RCC 7860 (cell line): ENCODE measurements at places on chromosomes 6 and 20.

DNA sequence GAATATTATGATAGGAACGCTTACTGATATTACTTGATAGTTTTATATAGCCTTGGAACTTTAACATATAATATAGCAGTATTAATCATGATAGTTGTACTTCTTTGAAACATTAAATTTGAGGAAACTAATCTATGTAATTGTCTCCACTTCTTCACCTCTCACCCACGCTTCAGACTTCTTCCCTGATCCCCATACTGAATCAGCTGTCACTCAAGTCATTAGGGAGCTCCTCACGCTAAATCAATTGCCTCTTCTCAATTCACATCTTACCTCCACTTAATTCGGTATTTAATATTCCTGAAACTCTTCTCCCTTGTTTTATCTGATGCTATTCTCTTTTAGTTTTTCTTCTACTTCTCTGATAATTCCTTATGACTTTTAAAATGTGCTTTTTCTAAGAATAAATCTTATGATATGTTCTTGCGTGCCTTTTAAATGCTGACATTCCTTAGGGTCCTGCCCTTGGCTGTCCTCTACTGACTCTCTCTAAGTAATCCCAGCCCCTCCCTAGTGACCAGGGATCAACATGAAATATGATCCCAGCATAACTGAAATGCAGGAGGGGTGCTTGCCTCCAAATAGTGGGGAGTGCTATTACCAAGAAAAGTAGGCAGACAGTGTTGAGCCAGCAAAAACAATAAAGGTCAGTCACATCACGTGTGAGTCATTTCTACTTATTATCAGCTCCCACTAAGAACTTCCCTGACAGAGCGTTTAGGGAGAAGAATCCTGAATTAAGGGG is 9.9 kb downstream of the ANKRD66 start:
- DNase-seq: no peak

GRCh38 chr20:20894280-20894679 is 181.8 kb upstream of the RALGAPA2 start:
- peak; percentile 19 for DNase-seq

- DNase-seq: no peak
These were observed 31.7 kb upstream of the SPAG4 start for GRCh38 chr20:35583636-35584560.

GRCh38 chr20:48187851-48188250 is 402.6 kb upstream of the SULF2 start:
- DNase-seq: no peak

- no peak for DNase-seq
These were observed 174.1 kb upstream of the PRSS16 start for GRCh38 chr6:27073441-27073840.

DNA sequence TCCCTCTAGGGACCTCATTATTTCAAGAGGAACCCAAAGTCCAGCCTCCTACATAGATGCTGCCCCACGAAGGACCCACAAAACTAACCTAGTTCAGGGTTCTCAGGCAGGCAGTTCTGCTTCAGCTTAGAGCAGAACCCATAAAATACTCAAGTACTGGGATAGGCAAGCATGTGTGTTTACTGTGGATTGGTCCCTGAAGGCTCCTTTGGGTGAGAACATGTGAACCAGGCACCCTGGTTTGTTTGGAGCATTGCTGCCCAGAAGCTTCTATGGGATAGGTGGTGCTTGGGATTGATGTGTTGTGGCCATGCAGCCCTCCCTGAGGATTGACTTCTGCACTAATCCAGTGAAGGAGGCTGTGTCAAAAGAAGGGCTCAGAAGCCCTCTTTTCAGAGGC is 14.9 kb upstream of the EFHC1 start:
- no peak for DNase-seq

DNA sequence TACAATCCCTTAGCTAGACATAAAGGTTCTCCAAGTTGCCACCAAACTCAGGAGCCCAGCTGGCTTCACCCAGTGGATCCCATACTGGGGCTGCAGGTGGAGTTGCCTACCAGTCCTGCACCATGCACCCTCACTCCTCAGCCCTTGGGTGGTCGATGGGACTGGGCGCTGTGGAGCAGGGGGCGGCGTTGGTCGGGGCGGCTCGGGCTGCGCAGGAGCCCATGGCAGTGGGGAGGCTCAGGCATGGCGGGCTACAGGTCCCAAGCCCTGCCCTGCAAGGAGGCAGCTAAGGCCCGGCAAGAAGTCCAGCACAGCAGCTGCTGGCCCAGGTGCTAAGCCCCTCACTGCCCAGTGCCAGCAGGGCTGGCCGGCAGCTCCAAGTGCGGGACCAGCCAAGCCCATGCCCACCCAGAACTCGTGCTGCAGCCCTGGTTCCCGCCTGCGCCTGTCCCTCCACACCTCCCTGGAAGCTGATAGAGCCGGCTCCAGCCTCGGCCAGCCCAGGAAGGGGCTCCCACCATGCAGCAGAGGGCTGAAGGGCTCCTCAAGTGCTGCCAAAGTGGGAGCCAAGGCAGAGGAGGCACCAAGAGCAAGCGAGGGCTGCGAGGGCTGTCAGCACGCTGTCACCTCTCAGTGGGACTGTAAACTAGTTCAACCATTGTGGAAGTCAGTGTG is 912.1 kb downstream of the PHF3 start:
- no peak for DNase-seq

GRCh38 chr6:112286010-112286409 is 31.6 kb upstream of the LAMA4 start:
- DNase-seq: no peak

DNA sequence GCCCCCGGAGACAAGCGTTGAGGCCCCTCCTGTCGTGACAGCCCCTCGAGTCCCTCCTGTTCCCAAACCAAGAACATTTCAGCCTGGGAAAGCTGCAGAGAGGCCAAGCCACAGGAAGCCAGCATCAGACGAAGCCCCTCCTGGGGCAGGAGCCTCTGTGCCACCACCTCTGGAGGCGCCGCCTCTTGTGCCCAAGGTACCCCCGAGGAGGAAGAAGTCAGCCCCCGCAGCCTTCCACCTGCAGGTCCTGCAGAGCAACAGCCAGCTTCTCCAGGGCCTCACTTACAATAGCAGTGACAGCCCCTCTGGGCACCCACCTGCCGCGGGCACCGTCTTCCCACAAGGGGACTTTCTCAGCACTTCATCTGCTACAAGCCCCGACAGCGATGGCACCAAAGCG is 72.4 kb downstream of the SERAC1 start:
- no peak for DNase-seq

GRCh38 chr20:50691573-50692551 is 520 bp upstream of the RIPOR3 start:
- no peak for DNase-seq

DNA sequence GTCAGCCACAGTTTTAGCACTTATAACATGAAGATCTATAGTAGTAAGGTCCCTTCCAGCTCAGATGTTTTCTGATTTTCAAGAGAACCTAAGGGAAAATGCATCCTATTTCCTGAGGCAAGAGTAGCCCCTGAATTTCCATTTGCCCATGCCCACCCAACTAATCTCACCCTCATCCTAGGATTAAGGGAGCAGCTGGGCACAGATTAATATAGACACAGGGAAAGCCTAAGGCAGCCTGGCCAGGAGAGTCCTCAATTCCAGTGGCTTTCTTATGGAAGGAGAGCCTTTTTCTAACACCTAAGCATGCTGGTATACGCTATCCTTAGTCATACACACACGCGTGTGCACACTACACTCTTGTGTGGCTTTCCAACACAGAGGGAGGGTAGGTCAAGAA is 1.5 kb downstream of the APOBEC2 start:
- no peak for DNase-seq

- no peak for DNase-seq
These were observed 481.8 kb downstream of the HAO1 start for GRCh38 chr20:7458459-7458858.

DNA sequence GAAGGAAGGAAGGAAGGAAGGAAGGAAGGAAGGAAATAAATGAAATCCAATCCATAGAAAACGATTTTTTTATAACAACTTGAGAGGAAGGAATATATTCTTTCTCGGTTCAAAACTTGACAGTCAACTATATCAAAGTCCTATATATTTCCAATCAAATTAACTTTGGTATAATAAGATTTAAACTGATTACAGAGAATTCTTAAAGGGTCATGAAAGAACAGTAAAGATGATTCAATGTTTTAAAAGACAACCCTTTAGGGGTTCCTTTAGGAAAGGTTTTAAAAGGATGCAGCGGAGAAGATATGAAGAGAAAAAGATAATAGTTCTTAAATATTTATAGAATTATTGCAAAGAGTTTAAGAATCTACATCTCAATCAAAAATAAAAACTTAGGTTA is 61.2 kb downstream of the ME1 start:
- no peak for DNase-seq
